ENCODE measurements at places on chromosomes 13 and 19.

- DNase-seq: no peak
Observed at GRCh38 chr19:51010066-51010795, 8.8 kb upstream of the KLK8 start.

GRCh38 chr13:43441464-43441863 lies 345.3 kb downstream of the ENOX1 start:
- DNase-seq: no peak

- no peak for DNase-seq
Observed at GRCh38 chr13:110360598-110360997, 53.5 kb downstream of the COL4A2 start.

DNA sequence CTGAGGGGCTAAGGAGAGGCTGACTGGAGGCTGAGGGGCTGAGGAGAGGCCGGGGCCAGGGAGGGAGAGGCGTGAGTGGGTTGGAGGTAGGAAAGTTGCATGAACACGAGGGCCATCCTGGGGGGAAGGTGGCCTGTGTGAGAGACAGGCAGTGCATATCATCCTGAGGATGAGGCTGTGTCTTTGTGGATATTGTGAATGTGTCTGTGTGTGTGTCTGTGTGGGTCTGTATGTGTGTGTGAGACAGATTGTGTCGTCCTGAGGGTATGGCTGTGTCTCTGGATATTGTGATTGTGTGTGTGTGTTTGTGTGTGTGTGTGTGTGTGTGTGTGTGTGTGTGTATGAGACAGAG lies 422 bp downstream of the ZNF71 start:
- DNase-seq: no peak

GRCh38 chr13:45149964-45150363 lies 29.7 kb downstream of the GTF2F2 start:
- DNase-seq: no peak

DNA sequence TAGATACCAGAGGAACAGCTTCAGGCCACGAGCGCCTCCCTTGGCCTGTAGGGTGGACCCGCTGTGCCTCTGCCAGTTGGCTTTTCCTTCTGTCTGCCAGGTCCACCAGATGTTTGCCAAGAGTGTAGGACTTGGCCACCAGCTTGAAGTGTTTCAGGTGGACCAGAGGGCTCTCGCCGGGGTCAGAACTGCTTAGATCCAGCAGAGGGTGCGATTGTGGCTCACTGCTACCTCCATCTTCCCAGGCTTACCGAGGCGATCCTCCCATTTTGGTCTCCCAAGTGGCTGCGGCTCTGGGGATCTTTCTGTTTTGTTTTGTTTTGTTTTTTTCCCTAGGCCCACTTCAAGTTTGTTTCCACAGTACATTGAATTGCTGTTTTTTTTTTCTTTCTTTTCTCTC lies 23.0 kb upstream of the ZNF730 start:
- DNase-seq: no peak

DNA sequence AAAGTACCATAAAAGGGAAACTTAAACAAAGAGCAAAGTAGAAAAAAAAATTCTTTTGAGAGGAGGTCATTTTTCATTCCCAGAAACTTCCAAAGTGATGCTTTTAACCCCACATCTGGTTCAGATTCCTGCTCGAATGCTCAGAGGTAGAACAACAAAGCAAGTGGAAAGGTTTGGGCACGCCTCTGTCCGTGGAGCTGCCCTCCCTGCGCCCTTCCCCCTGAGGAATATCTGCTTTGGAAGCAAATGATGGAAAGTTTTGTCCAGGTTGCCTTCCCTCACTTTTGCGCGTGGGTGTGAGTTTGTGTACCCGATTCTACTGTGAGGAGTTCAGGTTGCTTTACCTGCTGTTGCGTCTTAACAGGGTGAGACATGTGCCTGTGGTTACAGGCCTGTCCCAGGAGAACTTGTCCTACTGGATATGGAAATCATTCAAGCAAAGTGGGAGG lies 110.2 kb downstream of the KLF5 start:
- no peak for DNase-seq

DNA sequence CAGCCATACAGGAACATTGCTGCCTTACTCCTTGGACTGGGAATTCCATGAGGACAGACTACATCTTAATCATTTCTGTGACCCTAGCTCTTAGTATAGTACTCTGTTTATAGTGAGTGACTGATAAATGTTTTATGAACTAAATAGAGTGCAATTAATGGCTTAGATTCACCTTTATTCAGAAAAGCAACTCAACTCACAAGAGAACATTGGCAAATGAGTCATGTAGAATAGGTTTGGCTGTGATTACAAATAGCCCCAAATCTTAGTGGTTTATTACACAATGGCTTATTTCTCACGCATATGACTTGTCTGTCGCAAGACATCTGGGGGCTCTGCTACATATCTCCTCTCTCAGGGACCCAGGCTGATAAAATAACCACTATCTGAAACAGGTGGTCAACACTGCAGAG lies 121.6 kb upstream of the KL start:
- no peak for DNase-seq

DNA sequence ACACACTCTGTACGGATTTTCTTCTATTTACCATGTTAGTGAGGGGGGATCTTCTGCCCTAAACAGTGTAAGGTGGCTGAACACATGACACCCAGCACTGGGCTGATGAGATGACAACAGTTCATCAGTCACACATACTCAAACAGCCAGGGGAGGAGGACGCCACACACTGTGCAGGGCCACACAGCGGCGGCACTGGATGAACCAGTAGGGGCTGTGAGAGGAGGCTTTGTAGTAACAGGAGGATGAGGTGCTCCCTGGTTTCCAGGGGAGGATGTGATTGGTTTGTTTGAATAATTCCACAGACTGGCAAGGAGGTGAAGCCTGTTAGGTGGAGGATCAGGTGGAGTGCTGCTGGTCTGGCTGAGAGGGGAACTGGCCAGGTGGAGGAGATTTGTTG lies 16.3 kb upstream of the GTF3A start:
- DNase-seq: no peak

DNA sequence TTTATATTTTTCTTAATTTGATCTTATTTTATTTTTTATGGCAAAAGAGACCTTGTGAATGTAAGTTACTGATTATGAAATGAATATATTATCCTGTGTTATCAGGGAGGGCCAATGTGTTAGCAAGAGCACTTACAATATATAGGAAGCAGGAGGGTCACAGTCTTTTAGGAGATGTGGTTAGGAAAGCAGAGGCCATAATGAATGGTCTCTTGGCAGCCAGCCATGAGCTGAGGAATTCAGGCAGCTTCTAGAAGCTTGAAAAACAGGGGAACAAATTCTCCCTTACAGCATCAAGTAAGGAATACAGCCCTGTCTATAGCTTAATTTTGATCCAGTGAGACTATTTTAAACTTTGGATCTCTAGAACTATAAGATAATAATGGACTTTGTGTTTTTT lies 2374.6 kb downstream of the PCDH9 start:
- no peak for DNase-seq

- DNase-seq: no peak
Observed at GRCh38 chr19:54147676-54148075, 10.1 kb downstream of the CNOT3 start.

- no peak for DNase-seq
Observed at GRCh38 chr13:46571189-46571908, 18.4 kb downstream of the LRCH1 start.

DNA sequence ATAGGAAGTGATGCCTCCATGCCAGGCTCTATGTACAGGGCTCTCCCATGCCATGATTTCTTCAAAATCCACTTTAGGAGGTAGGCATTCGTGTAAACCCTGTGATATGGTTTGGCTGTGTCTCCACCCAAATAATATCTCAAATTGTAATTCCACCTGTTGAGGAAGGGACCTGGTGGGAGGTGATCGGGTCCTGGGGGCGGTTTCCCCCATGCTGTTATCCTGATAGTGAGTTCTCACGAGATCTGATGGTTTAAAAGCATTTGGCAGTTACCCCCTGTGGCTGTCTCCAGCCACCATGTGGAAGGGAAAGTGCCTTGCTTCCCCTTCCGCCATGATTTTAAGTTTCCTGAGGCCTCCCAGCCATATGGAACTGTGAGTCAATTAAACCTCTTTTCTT lies 8.1 kb downstream of the SARS2 start:
- no peak for DNase-seq

DNA sequence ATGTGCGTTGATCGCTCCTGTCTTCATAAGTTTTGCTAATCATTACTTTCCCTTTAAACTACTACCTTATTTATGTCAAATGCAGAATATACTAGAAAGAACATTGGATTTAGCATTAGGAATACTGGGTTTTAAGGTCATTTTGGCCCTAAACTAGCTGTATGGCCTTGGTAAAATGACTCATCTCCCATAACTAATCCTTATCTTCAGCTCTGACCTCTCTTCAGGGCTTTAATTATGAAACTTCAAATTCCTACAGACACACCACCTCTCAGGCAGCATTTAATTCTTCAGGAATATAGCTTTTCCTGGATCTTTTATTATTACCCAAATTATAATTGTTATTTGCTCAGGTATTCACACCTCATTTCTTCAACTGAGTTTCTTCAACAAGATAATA lies 121.2 kb downstream of the STARD13 start:
- no peak for DNase-seq

GRCh38 chr13:71209217-71209616 lies 657.8 kb downstream of the DACH1 start:
- DNase-seq: no peak

- DNase-seq: no peak
Observed at GRCh38 chr19:47542030-47542475, 27.2 kb upstream of the NAPA start.

- no peak for DNase-seq
Observed at GRCh38 chr13:60986301-60986700, 429.3 kb downstream of the PCDH20 start.

DNA sequence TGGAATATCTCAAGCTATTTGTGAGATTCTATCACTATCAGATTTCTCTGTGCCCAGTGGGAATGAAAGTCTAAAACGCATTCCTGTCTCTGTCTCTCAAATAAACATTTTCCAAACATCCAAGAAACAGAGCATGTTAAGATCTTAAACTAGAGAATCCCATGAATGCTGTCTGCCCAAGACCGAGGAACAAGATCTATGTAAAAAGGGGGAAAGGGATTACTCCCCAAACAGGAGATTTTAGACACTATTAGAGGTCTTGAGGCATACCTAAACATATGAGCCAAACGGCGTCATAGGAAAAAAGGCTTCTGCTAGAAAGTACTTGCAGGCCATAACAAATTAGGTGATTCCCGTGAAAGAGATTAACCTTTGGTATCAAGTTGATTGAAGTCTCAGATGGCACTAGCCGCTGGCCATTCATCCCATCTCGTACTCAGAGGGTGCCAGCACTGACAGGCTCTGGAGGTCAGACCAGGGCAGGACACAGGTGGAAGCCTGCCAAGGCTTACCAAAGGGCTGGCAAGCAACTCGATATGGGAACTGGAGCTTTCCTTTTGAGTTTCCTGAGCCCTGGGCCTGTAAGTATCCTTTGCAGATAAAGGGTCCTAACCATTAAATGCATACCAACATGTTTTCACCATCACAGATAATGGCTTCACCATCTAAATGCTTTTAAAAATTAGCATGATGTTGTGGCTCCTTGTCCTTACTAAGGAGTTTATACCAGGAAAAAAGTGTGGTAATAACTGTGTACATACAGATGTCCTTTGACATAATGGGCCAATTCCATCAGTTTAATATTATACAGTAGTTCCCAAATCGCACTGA lies 225.2 kb downstream of the FOXO1 start:
- no peak for DNase-seq

DNA sequence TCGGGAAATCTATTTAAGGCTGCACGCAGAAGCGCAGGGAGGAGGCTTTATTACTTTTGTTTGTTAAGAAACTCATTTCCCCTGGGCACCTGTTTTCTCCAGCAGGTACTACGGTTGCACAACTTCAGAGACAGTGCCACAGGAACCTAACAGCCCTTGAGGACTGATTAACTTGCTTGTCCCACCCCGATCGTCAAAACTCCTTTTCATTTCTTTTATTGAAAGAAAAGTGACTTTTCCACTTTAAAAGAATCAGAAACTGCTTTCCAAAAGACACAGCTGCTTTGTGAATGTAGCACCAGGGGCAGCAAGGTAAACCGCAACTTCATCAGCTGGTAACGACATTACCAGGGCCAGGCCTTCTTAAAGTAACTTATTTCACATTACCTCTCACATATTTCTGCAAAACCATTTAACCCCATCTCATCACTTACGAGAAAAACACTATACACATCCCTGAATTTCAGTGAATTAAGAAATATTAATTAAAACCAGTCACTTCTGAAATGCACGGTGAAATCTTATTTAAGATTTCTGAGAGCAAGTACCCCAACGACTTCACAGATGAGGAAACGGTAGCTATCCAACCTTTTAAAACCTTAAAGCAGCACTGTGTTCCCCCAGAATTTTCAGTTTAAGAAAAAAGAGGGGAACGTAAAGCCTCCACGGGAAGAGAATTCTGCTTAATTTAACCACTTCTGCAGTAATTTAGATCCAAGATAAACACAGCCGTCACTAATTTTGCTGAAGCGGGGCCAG lies 1.4 kb downstream of the ANKRD10 start:
- no peak for DNase-seq

DNA sequence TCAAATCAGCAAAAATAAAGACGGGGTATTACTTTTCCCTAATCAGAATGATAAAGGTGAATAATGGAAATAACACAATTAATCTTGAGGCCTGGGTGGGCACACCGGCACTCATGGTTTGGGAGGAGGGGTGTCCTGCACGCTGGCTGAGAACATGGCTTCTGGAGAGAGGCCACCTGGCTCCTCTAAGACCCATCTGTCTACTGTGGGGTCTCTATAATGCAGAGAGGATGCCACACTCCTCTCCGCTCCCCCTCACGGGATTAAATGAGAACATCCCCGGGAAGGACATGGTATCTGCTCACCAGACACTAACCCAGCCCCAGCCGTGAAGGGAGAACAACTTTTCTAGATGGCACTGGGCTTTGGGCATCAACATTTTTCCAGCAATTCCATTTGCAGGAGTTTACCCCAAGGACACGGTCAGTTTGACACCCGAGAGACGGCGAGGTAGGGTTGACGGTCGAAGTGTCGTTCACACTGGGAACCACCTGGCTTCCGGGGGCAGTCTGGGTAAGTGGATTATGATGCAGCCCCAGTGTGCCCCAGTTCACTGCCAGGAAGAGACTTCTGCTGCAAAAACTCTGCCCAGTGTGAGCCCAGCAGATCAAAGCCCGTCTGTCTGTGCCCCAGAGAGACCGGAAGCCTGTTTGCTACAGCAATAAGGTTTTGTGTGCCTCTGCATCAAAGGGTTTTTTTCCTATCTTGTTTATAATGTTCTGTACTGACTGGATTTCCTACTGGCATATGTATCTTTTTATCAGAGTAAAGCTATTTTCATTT lies 56.6 kb downstream of the CEBPG start:
- no peak for DNase-seq

DNA sequence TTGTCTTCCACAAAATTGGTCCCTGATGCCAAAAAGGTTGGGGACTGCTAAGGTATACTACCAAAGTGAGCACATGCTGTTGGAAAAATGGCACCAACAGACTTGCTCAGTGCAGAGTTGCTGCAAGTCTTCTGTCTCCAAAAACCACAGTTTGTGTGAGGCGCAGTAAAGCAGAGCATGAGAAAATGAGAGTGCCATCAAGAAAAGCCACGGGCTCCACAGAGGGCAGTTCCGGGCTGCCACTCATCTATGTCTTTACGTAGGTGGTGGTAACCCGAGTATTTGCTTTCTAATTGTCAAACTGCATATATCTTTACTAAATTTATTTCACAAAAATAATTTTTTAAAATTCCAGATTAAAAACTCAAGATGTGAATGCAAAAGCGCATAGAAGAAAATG lies 123.8 kb downstream of the RNF17 start:
- no peak for DNase-seq

All from activated naive CD4-positive, alpha-beta T cell treated with Interleukin-2 at 50 U/mL for 16 hours (primary cell).